Activated T-helper 1 cell treated with anti-CD3 and anti-CD28 coated beads, Interleukin-2, amount 50 U/mL, for 16 hours (primary cell): ENCODE measurements at places on chromosomes 6 and 20.

- DNase-seq, result no peak
Measured at GRCh38 chr6:17061097-17061496, 40.8 kb upstream of the STMND1 start.

DNA sequence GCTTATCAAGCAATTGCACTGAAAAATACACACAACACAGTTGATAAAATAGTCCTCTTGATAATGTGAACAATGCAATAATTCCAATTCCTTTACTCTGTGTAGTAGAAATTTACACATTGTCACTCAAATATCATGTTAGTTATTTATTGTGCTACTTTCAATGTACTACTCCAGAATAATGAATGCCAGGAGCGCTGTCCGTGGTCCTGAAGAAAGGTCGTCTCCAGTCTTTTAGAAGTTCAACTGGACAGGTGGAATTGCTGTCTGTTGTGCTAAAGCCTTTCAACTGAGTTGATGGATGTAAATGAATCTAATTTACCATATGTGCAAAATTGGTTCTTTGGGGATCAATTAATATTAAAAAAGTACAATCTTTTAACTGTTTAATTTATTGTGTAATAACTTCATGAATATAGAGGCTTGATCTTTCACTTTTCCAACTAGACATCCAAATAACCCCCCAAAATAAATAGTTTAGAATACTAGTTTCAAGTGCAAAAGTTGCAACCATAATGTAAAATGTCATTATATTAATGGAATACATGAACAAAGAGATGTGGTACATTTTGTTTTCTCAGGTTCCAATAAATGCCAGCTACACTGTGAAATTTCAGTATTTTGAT, 3.2 kb downstream of the GRIK2 start:
- DNase-seq, result no peak

- no peak for DNase-seq
Measured at GRCh38 chr20:14331646-14332045, 5.8 kb downstream of the FLRT3 start.

- DNase-seq, result no peak
Measured at GRCh38 chr6:24721461-24722215, 2.7 kb upstream of the C6orf62 start.
